Activated CD4-positive, alpha-beta T cell treated with anti-CD3 and anti-CD28 coated beads for 1 hour (primary cell): ENCODE measurements at places on chromosomes 4 and X.

DNA sequence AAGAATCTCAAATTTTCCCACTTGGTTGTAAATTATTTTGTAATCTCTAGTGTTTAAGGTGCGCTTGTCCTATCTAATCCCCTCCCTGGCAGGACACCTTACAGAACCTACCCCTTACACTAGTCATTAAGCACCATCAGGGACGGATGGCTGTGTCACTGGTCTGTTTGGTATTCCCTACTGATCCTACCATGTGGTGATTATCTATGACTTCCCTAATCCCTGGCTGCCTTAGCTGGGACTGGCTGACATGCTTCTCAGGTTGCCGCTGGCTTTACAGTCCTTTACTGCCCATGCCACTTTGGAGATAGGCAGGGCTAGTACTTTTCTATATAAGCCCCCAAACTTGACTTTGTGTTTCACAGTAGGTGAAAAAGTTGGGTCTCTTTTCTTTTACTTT, 58.6 kb downstream of the ELOVL6 start:
- DNase-seq: no peak

- DNase-seq: no peak
Observed at GRCh38 chr4:147368948-147369347, 111.9 kb upstream of the EDNRA start.

DNA sequence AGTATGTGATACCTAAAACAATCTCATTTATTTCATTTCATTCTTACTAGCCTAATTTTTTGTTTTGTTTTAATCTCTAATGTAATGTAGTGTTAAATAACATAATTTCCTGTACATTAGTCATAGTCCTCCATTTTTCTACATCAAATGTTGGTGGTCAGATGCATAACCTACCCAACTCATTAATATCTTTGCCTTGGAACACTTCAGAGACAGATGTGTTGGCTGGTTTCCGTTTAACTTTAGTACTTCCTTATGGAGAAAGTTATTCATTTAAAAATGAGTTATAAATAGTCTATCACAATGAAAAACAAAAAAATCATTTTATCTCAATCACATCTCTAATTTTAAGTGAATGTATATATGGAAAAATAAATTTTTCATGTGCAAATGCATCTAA, 190.2 kb downstream of the ANTXR2 start:
- DNase-seq: no peak

DNA sequence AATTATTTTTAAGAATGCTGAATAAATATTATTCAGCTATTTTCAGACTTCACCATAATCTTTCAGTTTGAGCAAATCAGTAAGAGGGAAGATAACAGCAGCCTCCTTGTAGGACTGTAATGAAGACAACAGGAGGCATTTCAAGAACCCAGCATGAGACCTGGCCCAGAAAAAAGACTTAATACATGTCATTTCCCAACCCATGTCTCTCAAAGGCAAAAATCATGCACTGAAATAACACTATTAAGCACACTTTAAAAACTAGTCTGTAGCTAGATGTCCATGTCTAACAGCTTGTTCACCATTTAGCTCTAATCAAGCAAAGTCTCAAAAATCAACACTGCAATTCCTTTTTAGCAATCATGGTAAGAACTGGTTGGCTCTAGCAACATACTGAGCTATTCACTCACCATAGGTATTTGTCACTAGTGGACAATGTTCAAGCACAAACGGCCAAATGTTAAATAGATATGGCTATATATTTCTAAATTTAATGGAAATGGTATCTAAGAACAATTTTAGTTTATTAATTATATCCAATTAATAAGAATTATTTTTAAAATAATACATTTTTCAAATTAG, 109.9 kb downstream of the WDFY3 start:
- DNase-seq: no peak

DNA sequence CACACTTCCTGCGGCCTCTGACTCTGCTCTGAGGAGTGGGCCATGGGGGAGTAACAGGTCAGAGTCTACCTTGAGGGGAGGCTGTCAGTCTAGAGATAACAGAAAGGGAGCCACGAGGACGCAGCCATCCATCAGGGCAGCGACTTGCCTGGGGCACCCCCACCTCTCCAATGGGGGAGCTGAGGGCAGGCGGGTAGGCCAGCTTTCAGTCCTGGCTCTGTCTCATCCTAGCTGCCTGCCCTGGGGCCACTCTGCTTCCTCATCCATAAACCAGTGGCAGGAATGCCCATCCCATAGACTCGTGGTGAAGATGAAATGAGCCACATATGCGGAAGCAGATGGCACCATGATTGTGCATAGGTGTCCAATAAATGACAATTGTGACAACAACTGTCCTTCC, 13.2 kb downstream of the MAGED2 start:
- no peak for DNase-seq

- no peak for DNase-seq
Observed at GRCh38 chr4:112818594-112818965, 181.6 kb downstream of the LARP7 start.
